ENCODE measurements at places on chromosomes 4 and X. TPM values are rescaled to one million over a fixed set of nuclear protein-coding genes. Genes with fewer than 3 reads are reported as not detected.

The GAGE12J gene
- total RNA-seq: not detected

- peaks cover 27% of the 10 kb centered on the region for H3K27me3 ChIP-seq
- no peaks in the 10 kb centered on the region for H3K4me1 ChIP-seq
- no peak overlapping the region for H3K27ac ChIP-seq
- H3K4me3 ChIP-seq: no peak overlapping the region
- H3K36me3 ChIP-seq: no peaks in the 10 kb centered on the region
- no peak for DNase-seq
Observed at GRCh38 chr4:8722556-8722955, 130.0 kb downstream of the CPZ start.

GRCh38 chrX:74458736-74459135 lies 37.4 kb downstream of the SLC16A2 start:
- no peaks in the 10 kb centered on the region for H3K27me3 ChIP-seq
- no peak for DNase-seq
- peaks cover 6% of the 10 kb centered on the region for H3K4me1 ChIP-seq
- H3K4me3 ChIP-seq: no peak overlapping the region
- H3K27ac ChIP-seq: peak overlapping the region; percentile 49
- H3K36me3 ChIP-seq: peaks cover 1% of the 10 kb centered on the region

GRCh38 chr4:150231107-150231770 lies 153.0 kb downstream of the DCLK2 start:
- DNase-seq: no peak
- H3K36me3 ChIP-seq: peaks cover 25% of the 10 kb centered on the region
- H3K27me3 ChIP-seq: no peaks in the 10 kb centered on the region
- peaks cover 75% of the 10 kb centered on the region for H3K4me1 ChIP-seq
- H3K27ac ChIP-seq: peak overlapping the region; percentile 79
- no peak overlapping the region for H3K4me3 ChIP-seq

DNA sequence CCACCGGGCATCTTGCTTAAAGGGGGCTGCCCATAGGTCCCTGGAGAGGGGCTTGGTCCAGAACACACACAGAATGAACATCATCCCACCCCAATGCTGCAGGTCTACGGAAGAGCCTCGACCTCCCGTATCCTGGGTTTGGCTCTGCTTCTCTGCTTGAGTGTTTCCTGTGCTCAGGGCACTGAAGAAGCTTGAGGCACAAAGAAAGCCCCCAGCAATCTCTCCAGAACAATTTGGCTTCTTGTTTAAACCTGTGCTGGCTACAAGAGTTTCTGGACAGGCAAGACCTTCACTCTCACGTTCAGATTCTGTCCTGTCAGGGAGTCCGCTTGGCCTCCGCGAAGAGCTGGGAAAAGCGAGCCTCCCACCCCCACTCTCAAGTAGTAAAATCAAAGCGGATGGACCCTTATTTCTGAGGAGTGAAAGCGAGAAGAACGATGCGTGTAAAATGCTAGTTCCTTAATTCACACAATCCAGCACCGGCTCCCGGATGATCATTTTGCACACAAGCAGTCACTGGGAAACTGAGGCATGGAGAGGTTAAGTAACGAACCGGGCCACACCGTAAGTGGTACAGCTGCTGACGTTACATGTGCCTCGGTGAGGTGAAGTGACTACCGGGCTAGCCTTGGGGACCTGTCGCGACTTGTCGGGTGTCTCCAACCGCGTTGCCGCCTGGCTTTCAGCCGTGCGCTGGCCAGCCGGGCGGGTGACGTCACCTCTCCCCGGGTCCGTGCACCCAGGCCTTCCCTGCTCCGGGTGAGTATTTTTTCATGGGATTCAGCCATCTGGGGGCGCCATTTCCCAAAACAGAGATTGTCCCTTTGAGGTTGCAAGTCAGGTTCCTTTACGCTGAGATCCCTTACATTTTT lies 3.1 kb upstream of the SFRP2 start:
- H3K36me3 ChIP-seq: peaks cover 2% of the 10 kb centered on the region
- peaks cover 47% of the 10 kb centered on the region for H3K4me1 ChIP-seq
- no peak overlapping the region for H3K27ac ChIP-seq
- no peak for DNase-seq

DNA sequence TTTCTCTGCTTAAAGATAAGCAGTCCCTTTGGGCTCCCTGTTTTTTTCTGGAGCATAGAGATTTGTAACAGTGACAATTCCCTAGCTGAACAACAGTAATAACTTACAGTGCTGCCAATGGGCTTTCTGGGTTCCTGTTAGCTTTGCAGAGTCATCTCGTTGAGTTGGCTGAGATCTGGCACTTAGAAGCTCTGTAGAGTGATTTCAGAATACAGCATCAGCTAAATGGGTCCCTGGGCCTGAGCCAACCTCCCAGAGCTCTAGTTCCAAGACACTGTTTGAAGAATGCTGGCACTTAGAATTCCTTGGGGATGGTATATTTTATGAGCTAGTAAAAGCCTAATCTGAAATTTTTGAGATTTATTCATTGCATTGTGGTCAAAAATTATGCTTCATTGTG lies 43.5 kb upstream of the SERTM2 start:
- H3K27me3 ChIP-seq: no peaks in the 10 kb centered on the region
- no peaks in the 10 kb centered on the region for H3K36me3 ChIP-seq

DNA sequence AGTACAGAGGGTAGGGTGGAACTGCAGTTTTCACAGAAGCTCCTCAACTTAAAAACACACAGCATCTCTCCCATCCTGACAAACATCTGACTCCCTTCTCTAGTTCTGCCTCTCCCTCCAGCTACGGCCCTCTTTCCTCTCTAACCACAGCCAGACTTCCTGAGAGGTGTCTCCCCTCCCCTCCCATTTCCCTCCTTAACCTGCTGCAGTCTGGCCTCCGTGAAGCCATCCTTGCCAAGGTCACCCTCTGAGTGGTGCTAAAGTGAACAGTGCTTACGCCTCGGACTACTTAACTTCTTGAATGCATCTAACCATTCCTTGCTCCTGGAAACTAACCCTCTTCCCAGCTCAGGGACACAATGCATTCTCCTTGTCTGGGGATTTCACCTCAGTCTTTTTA lies 53.3 kb downstream of the RTL5 start:
- H3K36me3 ChIP-seq: no peaks in the 10 kb centered on the region
- no peak overlapping the region for H3K4me3 ChIP-seq
- H3K27ac ChIP-seq: no peak overlapping the region
- H3K4me1 ChIP-seq: no peaks in the 10 kb centered on the region
- DNase-seq: no peak

DNA sequence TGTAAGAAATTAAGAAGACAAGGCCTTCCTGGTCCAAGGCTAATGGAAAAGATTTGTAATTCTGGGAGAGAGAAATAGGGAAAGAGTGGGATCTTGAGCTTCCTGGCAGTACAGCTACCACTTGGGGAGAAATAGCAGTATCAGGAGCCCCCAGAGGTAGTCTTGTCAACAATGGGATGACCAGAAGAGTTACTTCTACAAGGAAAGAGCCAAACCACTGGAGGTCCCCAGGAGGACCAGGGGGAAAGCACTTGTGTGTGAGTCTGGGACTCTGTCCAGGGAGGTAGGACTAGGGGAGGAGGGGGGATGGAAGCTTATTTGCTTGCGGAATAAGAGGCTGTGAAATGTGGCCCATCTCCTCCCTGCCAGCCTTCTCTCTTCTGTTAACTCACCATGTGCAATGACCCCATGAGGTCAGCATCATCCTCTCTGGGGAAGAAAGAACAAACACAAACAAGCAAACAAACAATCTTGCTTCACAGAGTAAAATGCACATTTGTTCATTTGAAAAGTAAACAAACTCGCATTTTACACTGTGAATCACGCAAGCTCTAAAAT lies 160.1 kb downstream of the STK32B start:
- peaks cover 9% of the 10 kb centered on the region for H3K4me1 ChIP-seq
- DNase-seq: no peak

- no peaks in the 10 kb centered on the region for H3K27me3 ChIP-seq
- H3K36me3 ChIP-seq: no peaks in the 10 kb centered on the region
- H3K27ac ChIP-seq: peak overlapping the region; percentile 62
- H3K4me1 ChIP-seq: peaks cover 16% of the 10 kb centered on the region
- no peak overlapping the region for H3K4me3 ChIP-seq
- DNase-seq: no peak
Observed at GRCh38 chrX:10467793-10468192, 152.6 kb downstream of the MID1 start.

- no peak overlapping the region for H3K27ac ChIP-seq
- DNase-seq: no peak
- no peaks in the 10 kb centered on the region for H3K36me3 ChIP-seq
- H3K27me3 ChIP-seq: peaks cover 24% of the 10 kb centered on the region
- H3K4me3 ChIP-seq: no peak overlapping the region
Observed at GRCh38 chr4:184983672-184984356, 34.5 kb upstream of the HELT start.

GRCh38 chrX:137428221-137428661 lies 137.7 kb upstream of the ZIC3 start:
- H3K27ac ChIP-seq: no peak overlapping the region
- no peaks in the 10 kb centered on the region for H3K36me3 ChIP-seq
- H3K4me1 ChIP-seq: peaks cover 8% of the 10 kb centered on the region
- DNase-seq: no peak
- peaks cover 32% of the 10 kb centered on the region for H3K27me3 ChIP-seq
- H3K4me3 ChIP-seq: peak overlapping the region; percentile 69

DNA sequence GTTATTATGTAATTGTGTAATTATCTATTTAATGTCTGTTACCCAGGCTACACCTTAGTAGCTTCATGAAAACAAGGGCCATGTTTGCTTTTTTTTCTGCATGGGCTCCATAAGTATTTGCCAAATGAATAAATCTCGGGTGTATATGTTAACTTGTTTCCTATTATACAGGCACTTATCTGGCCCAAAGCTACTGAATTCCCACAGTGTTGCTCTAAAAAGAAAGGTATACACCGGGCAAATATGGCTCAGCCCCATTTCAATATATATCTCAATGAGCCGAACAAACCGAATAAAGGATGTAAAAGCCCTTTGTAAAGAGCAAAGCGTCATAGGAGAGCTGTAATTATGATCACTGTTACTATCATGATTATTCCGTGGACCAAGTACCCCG lies 767 bp downstream of the PAQR3 start:
- H3K4me3 ChIP-seq: peak overlapping the region; percentile 91
- peaks cover 1% of the 10 kb centered on the region for H3K36me3 ChIP-seq
- H3K27ac ChIP-seq: peak overlapping the region; percentile 91

GRCh38 chr4:38939165-38939564 lies 71.6 kb downstream of the FAM114A1 start:
- DNase-seq: no peak
- no peak overlapping the region for H3K27ac ChIP-seq
- H3K36me3 ChIP-seq: peaks cover 56% of the 10 kb centered on the region
- H3K4me3 ChIP-seq: no peak overlapping the region

- H3K27ac ChIP-seq: no peak overlapping the region
- H3K4me3 ChIP-seq: no peak overlapping the region
- no peak for DNase-seq
- H3K36me3 ChIP-seq: peaks cover 3% of the 10 kb centered on the region
- peaks cover 5% of the 10 kb centered on the region for H3K4me1 ChIP-seq
- no peaks in the 10 kb centered on the region for H3K27me3 ChIP-seq
Observed at GRCh38 chr4:182955411-182955810, 38.2 kb upstream of the DCTD start.

GRCh38 chr4:139975830-139976272 lies 178.1 kb downstream of the MAML3 start:
- peak overlapping the region; percentile 49 for H3K27ac ChIP-seq
- DNase-seq: no peak

- peaks cover 2% of the 10 kb centered on the region for H3K36me3 ChIP-seq
- no peak for DNase-seq
- peak overlapping the region; percentile 89 for H3K27ac ChIP-seq
Observed at GRCh38 chrX:40644821-40645358, 2.5 kb downstream of the CXorf38 start.
